ENCODE measurements at places on chromosomes 5 and 9.

DNA sequence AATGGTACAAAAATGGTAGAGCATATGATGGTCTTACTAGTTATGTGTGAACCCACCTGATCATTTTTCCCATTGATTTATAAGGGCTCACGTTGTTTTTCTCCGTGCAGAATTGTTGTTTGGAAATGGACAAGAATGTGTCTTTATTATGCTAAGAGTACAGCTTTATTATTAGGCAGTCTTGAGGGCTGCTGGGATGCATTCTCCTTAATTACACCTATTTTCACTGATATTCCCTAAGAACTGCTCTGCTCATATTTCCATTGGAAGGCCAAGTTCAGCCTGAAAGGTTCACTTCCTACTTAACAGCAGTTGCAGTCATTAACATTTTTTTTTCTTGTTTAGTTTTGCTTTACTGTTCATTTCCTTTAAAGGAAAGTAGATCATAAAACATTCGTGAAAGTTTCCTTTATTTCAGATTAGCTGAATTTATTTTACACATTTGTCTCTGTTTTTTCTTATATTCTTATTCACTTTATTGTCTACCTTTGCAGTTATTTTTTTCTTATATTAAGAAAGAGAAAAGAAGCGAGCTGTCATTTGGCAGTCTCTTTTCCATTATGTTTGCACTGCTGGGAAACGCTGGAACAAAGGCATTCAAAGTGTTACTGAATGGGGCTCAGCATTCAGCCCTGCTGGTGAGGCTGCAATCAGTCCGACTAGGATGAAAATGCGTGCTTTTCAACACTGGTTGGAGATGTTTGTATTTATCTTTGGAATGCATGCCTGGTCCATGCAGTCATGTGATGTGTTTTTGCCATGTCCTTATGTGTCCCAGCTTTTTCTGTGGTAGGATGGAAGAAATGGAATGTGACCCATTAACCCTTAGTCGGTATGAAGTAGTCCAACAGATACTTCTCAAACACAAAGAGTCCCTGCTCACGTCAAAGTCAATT, 602.7 kb upstream of the ZNF608 start:
- no peak for DNase-seq

GRCh38 chr5:65874241-65874640, 52.1 kb upstream of the ERBIN start:
- no peak for DNase-seq

GRCh38 chr9:133433351-133433843, 11.2 kb downstream of the ADAMTS13 start:
- no peak for DNase-seq

DNA sequence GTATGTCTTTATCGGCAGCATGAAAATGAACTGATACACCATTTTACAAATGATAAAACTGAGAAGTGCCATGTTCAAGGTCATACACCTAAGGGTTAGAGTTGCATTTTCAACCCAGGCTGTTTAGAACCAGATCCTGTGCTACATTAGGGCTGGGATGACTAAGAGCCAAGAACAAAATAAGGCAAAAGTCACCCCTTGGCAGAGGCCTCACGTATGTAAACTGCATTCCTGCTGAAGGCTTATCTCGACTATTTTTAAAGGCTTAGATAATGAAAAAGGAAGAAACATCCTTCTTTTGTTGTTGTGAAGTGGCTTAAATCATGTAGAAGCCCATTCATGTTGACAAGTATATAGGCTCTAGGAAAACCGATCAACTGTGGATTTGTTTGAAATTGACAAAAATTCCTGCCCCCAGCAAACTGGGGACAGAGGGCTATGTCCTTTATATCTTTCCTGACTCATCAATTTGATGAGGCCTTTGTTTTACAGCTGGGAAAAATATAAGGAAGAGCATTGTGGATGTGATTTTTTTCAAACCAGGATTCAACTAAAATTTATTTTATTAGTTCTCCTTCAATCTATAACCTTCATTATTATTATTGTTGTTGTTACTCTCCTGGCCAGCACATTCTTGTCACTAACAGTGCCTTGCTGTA, 196.5 kb downstream of the SNX18 start:
- no peak for DNase-seq

DNA sequence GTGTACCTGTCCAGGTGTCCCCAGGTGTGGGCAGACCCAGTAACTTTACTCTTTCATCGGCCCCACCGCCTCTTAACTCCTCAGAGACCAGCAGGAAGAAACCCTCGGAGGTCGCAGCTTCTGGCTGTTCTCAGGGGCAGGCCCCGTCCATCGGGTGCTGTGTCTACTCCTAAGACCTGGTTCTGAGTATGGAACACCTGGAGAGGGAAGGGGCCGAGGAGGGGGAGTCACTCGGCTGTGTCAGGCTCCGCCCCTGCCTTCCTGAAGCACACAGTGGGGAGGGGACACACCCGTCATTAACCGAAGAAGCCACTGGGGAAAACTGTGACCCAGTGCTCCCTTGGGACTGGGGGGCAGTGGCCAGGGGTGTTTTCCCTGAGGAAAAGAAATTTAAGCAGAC, 22.3 kb downstream of the NTNG2 start:
- no peak for DNase-seq

GRCh38 chr5:7745882-7746610, 104.9 kb downstream of the CFAP90 start:
- no peak for DNase-seq

GRCh38 chr5:121144764-121145163, 680.7 kb downstream of the PRR16 start:
- DNase-seq, result no peak

DNA sequence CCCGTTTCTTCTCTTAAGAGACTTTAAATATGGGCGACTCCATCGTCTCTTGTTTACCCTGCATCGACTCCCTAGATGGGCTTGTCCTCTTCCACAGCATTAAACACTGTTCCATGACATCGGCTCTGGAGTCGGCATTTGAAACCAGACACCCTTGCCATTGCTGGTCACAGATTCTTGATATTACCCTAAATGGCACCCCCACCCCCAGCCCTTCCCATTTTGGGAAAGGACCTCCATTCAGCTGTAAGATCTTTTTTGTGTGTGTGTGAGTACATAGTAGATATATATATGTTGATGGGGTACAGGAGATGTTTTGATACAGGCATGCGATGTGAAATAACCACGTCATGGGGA, 51.1 kb upstream of the SH3PXD2B start:
- DNase-seq, result no peak

DNA sequence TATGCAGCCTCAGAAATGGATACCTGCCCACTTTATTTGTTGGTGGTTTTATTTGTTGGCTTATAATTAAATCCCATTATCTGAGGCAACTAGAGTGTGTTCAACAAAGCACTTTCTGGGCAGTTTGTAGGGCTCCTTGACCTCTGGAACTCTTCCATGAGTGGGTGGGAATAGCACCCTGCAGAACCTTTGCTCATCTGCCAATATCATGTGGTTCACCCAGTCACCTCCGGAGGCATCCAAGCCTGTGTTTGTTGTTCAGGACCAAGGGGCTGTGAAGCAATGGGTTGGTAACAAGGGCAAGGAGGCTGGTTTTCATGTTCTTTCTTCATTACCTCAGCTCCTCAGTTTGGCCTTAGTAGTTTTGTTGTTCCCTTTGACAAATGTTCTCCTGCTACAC, 314.0 kb downstream of the NDUFS4 start:
- no peak for DNase-seq

DNA sequence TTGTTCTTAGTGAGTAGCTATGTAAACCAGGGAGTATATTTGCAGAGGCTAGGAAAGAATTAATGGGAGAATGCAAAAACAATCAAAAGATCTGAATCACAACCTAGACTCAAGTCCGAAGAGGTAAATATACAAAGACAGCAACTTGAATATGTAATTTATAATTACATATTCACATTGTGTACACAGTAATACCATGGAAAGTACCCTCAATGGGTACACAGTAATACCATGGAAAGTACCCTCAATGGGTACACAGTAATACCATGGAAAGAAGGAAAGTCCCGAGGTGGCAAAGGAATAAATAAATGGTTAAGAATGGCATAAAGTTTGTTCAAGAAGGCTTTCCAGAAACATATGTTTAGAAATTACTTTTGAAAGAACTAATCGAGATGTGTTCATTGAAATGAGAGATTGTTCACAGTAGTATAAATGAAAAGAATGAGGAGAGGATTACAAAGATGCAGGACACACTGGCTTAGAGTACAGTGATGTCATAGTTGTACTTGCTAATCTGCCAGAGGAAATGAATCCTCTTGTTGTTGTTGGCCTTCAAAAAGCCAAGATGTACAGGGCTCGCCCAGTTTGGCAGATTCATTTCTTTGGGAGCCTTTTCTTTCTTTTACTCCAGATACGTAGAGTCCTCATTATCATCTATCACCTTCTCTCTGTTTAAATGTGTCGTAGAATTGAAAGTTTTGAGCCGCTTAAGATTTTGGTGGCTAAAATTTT, 116.0 kb downstream of the UNC13B start:
- DNase-seq, result no peak

GRCh38 chr5:125169396-125169795, 423.0 kb upstream of the ZNF608 start:
- no peak for DNase-seq

GRCh38 chr5:140371356-140372151, 11.6 kb downstream of the SLC4A9 start:
- DNase-seq, result no peak

DNA sequence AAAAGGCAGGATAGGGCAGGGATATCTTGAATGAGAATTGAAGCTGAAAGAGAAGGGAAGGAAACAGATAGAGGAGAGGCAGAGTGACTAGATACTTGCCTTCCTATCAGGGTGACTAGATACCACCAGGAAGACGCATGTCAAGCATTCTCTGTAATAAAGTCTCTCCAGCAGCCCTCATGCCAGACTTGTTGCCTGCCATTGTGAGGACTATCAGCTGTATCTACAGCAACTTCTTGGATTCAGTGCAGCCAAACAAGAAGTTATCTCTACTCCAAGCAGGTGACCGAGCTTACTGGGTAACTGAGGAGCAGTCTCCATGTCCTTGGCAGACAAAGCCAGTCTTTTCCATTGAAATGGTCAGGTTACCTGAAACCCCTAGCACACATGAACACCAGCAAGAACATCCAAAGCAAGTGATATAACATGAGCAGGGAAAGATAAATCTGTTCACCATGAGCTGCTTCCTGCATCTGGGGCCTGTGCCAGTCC, 9.3 kb downstream of the SH3RF2 start:
- DNase-seq, result no peak

DNA sequence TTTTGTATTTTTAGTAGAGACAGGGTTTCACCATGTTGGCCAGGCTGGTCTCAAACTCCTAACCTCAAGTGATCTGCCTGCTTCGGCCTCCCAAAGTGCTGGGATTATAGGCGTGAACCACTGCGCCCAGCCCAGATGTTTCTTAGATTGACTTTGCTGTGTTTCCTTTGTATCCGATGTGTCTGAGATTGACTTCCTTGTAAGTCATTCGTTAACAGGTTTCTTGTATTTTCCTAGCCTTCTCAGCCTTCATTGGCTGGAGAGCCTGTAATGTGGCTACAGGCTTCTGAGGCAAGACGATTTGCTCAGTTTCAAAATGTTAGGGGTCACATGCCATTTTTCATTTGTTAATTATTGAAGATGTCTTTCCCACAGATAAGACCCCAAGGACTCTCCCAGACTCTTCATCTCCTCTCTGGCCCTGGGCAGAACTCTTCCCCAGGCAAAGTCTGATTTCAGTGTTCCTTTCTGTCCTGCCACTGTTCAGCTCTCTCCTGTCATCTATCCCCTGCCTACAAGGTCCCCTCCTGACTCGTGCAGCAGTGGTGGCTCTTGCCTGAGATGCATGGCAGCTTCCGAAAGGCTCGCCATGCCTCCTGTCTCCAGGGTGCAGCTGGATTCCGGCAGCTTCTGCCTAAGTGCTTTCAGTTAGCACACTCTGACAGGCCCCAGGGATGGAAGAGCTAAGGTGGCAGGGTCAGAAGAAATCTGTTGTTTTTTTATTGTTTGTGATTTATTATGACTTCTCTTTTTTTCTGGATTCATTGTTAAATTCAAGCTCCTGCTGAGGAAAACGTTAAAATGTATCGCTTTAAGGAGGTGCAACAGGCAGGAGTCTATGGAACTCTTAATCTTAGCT, 206.4 kb downstream of the AOPEP start:
- DNase-seq, result no peak

GRCh38 chr9:87667164-87667738, 58.7 kb upstream of the CTSL start:
- DNase-seq, result no peak

DNA sequence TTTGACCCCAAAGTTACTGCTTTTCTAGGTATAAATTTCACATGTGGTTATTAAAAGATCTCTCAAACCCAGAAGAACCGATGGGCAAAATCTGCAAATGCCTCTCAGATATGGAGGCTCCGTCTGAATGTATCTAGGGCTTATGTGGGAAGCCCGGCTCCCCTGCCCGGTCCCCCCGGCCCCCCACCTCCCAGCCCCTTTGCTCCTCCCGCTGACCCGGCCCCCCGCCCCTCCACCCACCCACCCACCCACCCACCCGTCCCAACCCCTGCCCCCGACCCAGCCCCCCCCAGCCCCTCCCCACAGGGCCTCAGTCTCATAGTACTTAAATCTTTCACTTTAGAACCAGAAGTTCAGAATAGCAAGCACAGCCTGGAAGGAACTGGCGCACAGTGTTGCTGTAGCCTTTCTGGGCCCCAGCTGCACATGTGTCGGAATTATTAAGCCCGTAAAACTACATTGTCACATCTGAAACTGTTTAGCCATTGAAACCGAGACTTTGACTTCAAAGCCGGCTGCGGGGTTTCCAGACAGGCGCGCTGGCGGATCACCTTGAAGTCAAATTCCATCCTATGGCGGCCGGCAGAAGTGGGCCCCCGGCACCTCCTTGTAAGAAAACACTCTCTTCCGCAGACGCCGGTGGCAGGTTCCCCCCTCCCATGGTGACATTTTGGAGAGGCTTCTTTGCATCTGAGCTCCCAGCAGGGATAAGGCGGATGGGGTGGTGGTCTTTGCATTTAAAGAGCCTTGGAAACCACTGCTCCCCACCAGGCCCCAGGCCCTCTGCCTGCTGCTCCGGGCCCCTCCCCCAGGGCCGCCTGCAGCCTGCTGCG, 12.8 kb downstream of the NKD2 start:
- DNase-seq, result no peak

All from activated CD8-positive, alpha-beta memory T cell treated with anti-CD3 and anti-CD28 coated beads for 4 hours (primary cell).